ENCODE measurements at places on chromosomes 11 and 22. TPM values are rescaled to one million over a fixed set of nuclear protein-coding genes. Genes with fewer than 3 reads are reported as not detected.
A peak's percentile ranks its signal among the peaks of the same experiment; 100 is the strongest.

The FAM111B gene
- total RNA-seq: 0.10 TPM

The SCGB1A1 gene
- total RNA-seq: not detected

The RAB39A gene
- 11.1 TPM for total RNA-seq

The GUCY1A2 gene
- total RNA-seq: 7.6 TPM

The FAR1 gene
- 63.3 TPM for total RNA-seq

The DTX4 gene
- total RNA-seq: 48.3 TPM

The CRYBB3 gene
- total RNA-seq: not detected

- peak; percentile 50 for ATAC-seq
These were observed 220.1 kb upstream of the SORL1-AS1 start for GRCh38 chr11:121672630-121673487.

GRCh38 chr22:50339945-50340879, 2.9 kb upstream of the PPP6R2 start:
- ATAC-seq: no peak

- no peak for ATAC-seq
These were observed 84.4 kb downstream of the MYO7A start for GRCh38 chr11:77212314-77213007.

DNA sequence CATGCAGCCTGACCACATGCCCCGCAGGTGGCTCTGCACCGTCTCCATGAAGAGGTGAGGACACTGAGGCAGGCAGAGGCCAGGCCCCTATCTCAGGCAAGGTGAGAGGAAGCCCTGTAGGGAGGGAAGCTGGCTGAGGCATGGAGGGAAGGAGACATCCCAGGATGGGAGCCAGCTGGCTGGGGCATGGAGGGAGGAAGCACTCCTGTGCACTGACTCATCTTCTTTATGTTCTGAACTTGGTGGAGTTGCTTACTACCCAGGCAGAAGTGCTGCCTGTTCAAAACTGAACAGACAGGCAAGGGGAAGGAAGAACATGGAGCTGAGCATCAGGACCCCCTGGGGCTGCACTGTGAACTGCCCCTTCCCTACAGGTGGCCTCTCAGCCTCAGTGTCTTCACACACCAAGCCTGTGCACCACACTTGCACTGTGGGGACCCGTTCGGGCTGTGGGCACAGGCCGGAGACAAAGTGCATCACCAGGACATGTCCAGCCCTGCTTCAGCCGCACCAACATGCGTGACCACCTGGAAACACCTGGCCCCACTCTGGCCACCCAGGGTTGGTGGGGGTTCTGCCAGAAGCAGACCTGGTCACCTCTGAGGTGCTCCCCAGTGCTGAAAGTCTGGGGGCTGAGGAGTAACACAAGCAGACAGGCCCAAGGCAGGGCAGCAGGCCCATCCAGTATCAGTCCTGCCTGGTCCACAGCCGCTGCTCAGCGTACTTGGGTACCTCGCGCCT, 55.5 kb downstream of the DGCR2 start:
- no peak for ATAC-seq

- no peak for ATAC-seq
These were observed 5.9 kb upstream of the IFITM3 start for GRCh38 chr11:326592-326841.

DNA sequence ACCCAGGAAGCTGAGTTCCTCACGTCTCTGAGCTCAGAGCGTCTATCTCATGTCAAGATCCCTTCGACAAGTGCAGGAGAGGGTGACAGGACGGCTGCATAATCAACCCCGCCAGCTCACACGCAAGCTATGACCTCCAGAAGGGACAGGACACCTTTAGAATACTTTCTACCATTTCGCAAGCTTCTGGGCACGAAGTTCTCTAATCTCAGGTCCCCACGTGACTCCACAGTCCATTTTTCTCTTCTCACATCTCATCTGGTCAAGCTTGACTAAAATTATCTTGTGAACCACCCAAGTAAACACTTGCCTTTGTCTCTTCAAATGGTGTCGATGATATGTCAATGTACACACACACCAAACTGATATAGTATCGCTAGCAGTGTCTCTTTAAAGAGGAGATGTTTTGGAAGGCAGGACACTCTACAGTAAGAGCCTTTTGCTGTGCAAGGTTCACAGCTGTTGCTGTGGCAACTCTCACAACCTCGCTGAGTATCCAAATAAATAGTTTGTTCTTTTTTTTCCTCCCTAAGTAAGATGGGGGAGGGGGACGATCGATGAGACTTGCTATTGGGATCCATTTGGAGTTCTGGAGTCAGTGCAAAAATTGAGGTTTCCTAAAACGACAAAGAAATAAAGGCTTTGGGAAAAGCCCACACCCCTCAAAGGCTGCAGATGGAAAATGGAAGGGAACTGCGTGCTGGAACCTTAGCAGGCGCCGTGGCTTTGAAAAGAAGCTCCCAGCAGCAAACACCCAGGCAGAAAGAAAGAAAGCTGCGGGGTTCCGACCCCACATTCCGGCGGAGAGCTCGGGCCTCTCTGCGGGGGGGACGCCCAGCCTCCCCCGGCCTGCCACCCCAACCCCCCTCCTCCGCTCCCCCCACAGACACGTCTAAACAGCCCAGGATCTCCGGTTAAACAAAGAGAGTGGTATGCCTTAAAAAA, 215.4 kb upstream of the UBASH3B start:
- peak; percentile 77 for ATAC-seq

DNA sequence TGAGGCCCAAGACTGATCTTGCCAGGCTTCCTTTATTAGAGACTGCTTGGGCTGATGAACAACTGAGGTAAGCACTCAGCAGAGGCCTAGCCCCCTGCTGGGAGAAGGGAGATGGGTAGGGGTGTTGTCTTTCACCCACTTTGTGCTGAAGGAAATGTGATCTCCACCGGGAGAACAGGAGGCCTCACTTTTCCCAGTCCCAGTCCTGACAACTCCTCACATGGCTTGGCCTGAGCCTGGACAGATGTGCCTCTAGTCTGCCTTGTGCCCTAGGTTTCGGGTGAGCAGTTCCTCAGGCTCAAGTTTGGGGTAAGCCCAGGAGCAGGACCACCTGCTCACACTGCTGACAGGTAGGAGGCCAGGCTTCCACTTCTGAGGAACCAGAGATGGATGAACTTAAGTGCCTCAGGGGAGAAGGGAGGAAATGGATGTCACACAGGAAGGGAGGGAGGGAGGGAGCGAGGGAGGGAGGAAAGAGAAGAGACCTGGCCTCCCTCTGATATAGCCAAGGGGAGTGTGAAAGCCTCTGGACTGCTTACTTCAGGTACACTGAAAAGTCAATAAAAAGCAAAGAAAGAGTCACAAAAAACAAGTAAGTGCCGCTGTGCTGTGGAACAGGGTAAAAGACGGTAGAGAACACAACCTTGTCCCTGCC, 8.1 kb downstream of the CLPB start:
- ATAC-seq: no peak

- peak; percentile 89 for ATAC-seq
These were observed at the start of gene SLC3A2 for GRCh38 chr11:62880803-62881578. Gene SLC3A2 (plus strand): TSS chr11:62880896. CDS start chr11:62881024, 128 bp downstream.

DNA sequence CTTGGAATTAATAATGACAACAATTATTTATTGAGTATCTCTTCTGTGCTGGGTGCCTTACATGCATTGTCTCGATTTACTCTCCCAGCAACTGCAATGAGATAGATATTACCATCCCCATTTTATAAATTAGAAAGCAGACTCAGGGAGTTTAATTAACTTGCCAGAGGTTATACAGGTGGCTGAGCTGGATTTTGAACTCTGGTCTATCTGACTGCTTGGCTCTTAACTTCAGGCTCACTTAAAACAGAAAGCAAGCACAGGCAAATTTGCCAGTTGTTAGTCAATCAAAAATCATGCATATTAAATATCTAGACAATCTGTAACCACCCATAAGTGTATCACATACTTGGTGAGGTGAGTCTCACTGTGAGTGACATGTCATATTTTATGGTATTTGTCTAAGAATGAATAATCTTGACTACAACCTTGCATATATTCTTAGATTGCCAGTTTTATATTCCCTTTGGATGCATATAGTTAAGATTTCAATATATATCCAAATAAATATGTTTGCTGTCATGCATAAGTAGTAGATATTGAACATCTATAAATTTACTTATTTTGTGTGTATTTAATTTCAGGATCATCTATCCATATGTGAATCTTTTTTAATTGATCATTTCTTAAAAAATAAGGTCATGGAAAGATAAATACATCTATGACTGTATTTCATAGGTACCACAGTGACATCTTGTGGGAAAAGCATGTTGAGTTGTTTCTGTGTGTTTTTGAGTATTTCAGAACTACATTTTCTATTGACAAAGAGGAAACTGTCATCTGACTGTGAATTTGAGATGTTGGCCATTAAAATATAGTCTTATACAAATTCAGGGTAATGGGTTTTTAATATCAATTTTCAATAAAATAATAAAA, 112.0 kb upstream of the ARHGAP42 start:
- ATAC-seq: no peak

- ATAC-seq: no peak
These were observed 18.2 kb downstream of the C11orf91 start for GRCh38 chr11:33682446-33682845.

Data from motor neuron (in vitro differentiated cells).